ENCODE measurements at places on chromosomes 2 and 18.

- no peak for DNase-seq
These were observed 465.2 kb downstream of the ERBB4 start for GRCh38 chr2:212073360-212073759.

- no peak for DNase-seq
These were observed 279.8 kb downstream of the TNS1 start for GRCh38 chr2:217722883-217723472.

- no peak for DNase-seq
These were observed 9.9 kb downstream of the DNMT3A start for GRCh38 chr2:25331686-25332365.

DNA sequence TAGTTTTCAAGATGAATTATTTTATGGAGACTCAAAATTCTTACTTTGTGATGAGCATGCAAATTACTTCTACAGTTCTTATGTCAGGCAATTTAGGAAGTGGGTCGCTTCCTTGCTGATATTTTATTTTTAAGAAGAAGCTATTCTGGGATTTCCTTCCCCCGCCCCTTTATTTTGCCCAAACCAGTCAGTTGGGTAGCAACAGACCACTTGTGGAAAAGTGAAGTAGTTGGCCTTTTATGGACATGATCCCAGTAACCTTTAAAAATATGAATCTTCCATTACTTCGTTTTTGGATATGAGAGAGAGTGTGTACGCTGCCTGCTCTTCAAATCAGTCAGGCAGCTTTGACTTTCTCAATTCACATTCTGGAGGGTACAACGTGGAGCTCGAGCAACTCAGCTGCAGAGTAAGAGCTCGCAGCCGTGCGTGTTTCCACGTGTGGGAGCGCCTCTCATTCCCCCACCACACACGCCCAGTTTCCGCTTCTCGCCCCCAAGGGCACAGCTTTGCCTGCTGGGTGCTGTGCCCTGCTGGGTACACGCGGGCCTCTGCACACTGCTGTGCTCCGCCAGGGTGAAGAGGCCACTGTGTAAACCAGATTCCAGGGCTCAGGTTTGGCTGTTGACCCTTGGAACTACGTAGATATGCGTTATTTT lies 92.6 kb downstream of the ITGB1BP1 start:
- DNase-seq, result no peak

DNA sequence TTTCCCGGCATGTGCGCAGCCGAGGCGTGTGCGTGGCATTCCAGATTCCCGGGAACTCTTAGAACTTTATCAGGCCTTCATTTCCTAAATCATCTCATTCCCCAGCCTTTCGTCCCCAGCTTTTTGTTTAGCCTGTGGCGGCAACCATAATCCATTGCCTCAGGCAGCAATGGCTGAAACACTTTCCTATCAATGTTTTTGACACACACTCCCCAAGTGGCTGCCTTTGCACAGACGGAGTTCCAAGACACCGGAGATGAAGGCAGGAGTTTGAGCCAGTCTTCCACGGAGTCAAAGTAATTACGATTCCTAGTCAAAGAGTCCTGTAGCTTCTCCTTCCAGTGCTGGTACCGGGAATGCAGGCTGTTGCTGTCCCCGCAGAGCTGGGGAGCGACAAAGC lies 64.8 kb downstream of the KCNG2 start:
- DNase-seq, result no peak

DNA sequence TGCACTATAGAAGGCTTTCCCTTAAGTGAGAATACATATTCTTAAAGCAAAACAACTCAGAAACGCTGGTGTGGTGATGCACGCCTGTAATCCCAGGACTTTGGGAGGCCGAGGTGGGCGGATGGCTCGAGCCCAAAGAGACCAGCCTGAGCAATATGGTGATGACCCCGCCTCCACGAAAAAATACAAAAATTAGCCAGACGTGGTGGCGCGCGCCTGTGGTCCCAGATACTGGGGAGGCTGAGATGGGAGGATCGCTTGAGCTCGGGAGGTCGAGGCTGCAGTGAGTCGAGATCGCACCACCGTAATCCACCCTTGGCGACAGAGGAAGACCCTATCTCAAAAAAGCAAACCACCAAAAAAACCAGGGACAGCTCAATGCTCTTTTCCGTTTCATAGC lies 750 bp upstream of the CCDC150 start:
- no peak for DNase-seq
